ENCODE measurements at places on chromosomes 2 and 18.

DNA sequence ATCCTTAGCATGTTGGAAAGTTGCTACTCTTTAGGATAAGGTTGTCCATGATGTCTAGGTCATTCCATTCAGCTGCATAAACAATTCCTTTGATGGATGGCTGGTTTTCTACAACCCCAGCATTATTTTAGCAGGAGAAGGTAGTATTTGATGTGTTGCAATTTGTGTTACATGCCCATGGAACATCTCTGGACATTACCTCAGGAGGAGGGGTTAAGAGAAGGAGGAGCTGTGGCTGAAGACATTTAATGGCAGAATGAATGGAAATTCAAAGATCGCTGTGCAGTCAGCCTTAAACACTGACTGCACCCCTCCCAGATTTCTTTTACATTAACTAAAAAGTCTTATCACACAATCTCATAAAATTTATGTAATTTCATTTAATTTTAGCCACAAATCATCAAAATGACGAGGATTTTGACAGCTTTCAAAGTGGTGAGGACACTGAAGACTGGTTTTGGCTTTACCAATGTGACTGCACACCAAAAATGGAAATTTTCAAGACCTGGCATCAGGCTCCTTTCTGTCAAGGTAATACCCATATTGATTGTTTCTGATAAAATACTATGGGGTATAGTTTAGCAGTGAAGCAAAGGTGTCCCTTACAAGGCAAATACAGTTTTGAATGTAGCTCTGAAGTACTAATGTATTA, at the start of gene CPS1:
CPS1 (plus strand) TSS at position 271 of the 652 bp plus-strand sequence; CDS start at position 406, 135 bp downstream.
- DNase-seq: no peak

DNA sequence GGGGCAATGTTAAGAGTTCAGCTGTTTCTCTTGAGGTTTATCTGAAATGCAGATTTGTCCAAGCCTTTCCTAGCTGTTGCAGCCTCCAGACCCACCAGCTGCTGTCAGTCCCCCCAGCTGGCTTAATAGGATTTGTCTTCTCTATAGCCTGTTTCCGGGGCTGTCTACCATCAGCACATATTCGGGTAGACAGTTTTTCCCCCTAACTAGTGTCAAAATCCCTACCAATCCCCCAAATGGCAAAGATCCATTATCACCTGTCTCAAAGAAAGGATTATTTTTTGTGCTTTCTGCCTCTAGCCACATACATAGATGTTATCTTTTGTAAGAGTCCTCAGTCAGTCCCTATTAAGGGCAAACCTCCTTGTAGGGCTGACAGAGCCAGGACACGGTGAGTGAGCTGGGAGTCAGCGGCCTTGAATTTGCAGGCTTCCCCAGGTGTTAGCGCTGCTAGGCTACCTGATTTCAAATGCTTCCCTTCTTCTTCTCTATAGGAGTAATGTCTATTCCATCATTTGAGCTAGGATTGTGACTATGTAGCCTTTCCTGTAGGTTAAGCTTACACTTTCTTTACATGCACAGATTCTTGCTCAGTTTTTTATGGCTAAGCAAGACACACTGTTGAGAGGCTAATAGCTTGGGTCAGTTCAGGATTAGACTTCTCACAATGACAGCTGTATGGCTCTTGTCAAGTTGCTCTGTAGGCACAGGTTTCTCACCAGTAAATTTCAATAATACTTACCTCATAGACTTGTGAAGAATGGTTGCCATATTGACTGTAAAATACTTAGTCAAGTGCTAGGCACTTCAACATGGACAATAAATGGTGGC, 171.1 kb upstream of the UNC80 start:
- DNase-seq: no peak

GRCh38 chr2:219634171-219634940, 6.9 kb downstream of the SLC4A3 start:
- DNase-seq: no peak

DNA sequence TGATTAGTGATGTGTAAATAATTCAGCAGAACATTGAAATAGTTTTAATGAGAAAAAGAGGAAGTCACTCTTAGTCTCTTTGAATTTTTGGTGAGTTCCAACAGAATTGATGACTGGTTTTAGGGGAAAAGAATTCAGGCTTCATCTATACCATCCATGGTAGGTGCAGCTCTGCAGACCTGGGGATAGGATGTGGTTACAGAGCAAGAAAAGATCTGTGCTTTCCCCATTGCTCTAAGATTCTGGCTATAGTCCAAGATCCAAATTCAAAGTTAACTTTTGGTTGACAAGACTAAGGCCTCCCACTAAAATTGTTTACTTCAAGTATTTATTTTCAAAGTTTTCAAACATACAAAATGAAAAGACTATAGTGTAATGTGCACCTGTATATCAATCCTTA, 3.6 kb downstream of the UGT1A10 start:
- no peak for DNase-seq

GRCh38 chr18:42635378-42636048, 480.0 kb downstream of the RIT2 start:
- no peak for DNase-seq

DNA sequence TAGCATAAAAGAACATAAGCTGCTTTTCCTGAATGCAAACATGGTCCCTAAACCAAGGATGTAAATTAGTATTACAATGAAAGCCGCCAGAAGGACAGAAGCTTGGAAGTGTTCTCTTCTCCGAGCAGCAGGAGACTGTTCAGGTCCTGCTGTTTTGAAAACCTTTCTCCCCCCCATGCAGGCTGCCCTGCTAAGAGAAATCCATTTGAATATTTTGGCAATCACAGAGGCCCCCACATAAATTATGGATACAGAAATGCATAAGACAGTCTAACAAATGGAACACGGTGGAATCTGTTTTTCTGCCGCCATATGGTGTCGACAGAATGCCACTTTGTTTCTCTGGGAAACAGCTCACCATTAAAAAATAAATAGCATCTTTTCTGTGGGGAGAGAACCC, 600.4 kb upstream of the KLHL29 start:
- DNase-seq: no peak

DNA sequence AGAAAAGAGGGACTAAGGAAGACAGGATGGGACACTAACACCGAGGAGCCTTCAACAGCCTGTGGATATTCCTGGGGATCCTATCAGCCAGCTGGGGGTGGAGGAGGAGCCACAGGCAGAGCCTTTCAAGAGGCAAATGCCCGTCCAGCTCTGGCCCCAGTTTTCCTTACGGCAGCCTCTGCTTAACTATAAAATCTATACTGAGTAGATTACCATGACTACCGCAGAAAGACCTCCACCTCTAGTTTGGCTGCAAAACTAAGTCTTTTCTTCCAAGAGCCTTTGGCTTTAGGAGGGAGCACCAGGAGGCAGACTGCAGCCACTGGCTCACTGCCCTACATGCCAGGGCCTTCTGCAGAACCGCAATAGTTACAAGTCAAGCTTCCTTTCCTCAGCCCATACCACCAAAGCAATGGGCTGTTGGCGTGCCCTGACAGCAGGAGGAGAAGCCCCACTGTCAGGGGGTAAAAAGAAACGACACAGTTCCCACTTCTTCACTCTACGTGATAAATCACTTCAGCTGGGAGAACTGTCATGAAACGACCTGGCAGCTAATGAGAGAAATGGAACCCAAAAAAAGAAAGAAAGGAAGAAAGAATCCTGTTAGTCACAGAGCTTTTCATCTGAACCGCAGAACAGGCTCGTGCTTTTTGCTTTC, 25.1 kb upstream of the CREB1 start:
- no peak for DNase-seq

GRCh38 chr2:43824951-43825493, 13.6 kb downstream of the ABCG5 start:
- no peak for DNase-seq

DNA sequence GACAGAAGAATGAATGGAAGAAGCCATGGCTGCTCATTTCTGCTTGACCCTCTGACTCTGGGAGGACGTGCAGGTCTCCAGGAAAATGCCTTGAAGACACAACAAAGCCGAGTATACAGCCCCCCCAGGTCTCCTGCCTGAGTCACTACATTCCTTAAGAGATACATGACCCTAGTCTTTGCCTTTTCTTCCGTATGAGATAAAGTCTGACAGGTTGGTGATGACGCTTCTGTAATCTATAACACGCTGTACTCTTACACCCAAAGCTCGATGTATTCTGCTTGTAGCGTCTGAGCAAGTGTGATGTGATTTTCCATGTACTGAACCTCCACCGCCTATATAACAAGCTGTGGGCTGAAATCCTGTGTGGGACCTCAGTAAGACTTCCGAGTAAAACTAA, 77.3 kb downstream of the KCTD1 start:
- DNase-seq: no peak

DNA sequence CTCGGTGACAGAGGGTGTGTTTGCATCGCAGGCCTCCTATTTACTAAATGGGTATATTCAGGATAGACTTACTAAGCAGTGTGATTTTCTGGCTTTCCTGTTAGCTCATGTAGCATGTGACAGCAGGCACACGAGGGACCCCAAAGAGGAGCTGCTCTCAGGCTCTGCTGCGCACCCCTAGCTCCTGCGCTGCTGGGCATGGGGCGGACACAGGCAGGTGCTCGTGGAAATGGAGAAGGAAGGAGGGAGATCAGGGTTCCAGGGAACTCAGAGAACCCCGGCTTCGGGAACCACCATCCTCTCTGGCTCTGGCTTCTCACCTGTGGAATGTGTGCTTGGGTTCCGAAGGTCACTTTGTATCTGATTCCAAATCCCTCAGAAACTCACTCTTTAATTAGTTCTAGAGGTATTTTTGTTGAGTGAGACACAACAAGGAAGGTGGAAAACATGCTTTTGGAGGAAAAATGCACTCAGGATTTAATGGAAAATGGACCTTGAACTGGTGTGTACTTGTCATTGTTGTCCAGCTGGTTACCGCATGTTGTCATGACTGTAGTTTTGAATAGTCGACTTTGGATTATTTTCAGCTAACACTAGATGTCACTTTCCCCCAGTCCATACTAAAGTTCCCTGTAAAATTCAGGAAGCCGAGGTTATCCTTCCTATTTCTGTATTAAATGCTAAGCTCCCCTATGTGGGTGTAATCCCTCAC, 3.5 kb downstream of the SNTG2 start:
- no peak for DNase-seq

- no peak for DNase-seq
Observed at GRCh38 chr2:189538402-189538801, 42.2 kb downstream of the SLC40A1 start.

DNA sequence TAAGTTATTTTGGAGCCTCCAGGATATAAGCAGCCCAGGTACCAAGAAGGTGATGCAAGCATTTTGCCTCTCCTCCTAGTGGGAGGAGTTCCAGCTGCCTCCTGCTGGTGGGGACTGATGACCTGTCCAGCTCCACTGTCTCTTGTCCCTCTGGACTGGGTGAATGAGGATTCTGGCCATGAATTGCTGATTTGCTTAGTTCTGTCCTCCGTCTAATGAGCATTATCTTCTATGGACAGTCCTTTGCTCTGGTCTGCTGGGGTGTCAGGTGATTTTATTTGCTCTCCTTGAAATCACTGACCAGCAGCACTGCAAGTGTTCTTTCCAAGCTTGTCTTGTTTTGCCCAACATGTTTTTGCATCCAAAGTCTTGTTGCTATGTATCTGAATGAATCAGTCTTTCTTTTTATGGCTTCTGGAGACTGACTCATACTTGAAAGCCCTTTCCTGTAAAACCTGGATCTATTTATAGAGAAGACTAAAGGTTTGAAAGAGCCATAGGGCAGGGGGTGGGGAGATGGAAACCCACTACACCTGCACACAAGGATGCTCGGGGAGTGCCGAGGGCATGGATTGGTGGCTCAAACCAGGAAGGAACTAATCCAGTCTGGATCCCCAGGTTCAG, 40.5 kb upstream of the EFHD1 start:
- DNase-seq: no peak

- DNase-seq: peak; percentile 22
Observed at GRCh38 chr2:23404426-23404825, 19.4 kb downstream of the KLHL29 start.

DNA sequence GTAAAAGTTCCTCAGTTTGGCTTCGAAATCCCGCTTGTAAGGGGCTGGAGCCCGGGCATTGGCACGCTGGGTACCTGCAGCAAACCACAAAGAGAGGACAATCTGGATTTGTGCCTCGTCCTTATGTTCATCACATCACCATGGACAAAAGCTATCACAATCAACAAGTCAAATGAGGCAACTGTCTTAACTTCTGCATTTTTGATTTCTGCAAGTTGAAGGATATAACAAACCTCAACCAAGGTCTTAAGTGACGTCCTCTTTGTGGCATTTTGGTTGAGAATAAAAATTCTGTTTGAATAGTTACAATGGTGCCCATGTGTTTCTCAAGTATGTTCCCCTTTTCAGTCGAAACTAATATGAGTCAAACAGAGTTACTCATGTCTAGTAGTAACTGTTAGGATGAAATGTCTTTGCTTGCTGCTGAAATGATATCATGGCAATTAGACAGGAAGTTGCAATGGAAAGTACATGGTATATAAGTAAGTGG, 70.8 kb upstream of the STK17B start:
- DNase-seq: no peak

- DNase-seq: no peak
Observed at GRCh38 chr2:174673440-174673839, 75.8 kb upstream of the WIPF1 start.

GRCh38 chr2:144452169-144452988, 67.5 kb downstream of the ZEB2 start:
- no peak for DNase-seq

DNA sequence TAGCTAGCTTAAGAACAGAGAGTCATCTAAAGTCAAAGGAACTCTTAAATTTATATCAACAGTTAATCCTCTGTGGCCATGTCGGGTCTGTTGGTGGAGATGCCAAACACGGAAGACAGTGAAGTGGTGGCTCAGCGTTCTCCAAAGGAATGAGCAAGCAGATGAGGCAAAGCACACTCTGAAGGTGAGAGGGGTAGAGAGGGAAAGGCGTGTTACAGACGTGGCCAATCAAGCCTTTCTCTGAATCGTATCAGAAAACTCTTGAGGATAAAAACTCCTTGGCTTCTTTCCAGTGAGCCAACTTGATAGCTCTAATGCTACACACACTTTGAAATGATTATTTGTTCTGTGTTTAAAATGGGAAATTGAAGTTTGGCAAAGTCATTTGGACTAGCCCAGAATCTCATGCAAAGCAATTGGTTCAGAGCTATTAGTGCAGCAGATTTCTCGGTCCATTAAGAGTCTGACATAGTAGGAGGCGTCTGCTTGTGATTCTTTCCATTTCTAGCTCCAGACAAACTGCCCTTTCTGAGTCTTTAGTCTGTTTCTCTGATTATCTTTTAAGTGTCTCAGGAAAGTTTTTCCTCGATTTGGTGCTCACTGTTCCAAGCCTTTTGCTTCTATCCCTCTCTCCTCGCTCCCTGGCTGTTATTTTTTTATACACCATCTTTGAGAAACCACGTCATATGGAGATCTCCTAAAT, 57.5 kb upstream of the CPO start:
- peak; percentile 47 for DNase-seq

GRCh38 chr18:9488538-9488937, 13.2 kb downstream of the RALBP1 start:
- no peak for DNase-seq

DNA sequence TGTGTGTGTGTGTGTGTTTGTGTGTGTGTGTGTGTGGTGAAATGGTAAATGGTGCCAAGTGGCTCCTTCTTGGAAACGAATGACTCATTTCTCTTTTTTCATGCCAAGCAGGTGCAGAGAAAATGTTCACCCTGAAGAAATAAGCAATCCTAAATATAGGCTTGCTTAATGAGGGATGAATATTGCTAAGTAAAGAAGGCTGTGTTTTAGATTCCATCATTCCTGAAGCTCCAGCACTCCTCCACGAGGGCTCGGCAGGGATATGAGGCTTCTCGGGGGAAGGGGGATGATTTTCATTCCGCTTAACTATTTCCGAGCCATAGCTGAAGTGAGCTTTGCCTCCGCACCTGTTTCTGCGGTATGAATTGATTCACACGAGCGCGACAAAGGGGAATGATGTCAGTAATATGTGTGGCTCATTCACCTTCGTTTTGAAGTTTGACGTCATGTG, 72.9 kb downstream of the TSN start:
- DNase-seq: no peak

- DNase-seq: no peak
Observed at GRCh38 chr2:120371969-120372625, 26.2 kb downstream of the INHBB start.

All from NCI-H1436 (cell line).